RWPE2 (cell line): ENCODE measurements at places on chromosomes 2 and 18.

GRCh38 chr2:238203973-238204683, 633 bp upstream of the ILKAP start:
- no peak for DNase-seq

DNA sequence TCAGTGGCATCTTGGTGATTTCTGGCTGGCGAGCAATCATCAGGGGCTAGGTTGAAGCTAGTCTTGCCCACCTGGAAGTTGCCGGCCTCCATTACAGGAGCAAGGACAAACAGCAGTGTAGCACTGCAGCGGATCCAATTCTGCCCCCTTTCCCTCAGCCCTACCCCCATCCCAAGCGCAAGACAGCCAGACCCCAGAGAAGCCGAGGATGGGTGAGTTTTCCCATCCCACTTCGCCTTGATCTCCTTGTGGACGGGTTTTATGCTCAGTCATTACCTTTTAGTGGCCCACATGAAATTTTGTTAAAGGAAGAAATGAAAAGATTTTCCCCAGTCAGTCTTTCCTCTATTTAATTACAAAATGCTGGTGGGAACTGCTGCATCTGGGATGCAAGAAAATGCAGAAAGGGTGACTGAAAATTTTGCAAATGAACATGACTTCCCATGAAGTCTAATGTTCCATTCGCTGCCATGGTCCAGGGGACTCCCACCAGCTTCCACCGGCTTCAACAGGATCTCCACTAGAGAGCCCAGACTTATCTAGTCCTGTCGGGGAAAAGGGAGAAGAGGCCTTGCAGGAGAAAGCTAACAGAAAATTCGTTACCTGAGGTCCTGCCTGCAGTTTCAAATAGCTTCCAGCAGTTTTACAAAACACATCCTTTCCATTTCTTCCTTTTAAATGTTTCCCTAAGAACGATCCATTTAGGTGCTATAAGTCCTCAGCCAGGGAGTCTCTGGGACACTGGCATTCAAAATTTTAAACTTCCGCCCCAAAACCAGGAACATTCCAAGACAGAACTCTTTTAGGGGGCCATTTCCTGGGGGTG, 1.9 kb upstream of the HOXD9 start:
- DNase-seq = no peak

DNA sequence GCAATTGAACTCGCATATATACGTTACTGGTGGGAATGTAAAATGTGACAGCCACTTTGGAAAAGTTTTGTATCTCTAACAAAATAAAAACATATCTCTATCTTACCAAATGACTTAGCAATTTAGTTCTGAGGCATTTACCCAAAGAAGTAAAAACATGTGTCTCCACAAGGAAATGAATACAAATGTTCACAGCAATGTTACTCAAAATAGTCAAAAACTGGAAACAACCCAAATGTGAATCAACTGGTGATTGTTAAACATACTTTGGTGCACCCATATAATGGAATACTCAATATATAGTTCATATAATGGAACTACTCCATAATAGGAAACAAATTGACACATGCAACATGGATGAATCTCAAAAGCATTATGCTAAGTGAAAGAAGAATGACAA, 70.4 kb upstream of the DNER start:
- no peak for DNase-seq

- peak; percentile 64 for DNase-seq
These were observed 1.8 kb upstream of the BCL11A start for GRCh38 chr2:60555066-60555782.

DNA sequence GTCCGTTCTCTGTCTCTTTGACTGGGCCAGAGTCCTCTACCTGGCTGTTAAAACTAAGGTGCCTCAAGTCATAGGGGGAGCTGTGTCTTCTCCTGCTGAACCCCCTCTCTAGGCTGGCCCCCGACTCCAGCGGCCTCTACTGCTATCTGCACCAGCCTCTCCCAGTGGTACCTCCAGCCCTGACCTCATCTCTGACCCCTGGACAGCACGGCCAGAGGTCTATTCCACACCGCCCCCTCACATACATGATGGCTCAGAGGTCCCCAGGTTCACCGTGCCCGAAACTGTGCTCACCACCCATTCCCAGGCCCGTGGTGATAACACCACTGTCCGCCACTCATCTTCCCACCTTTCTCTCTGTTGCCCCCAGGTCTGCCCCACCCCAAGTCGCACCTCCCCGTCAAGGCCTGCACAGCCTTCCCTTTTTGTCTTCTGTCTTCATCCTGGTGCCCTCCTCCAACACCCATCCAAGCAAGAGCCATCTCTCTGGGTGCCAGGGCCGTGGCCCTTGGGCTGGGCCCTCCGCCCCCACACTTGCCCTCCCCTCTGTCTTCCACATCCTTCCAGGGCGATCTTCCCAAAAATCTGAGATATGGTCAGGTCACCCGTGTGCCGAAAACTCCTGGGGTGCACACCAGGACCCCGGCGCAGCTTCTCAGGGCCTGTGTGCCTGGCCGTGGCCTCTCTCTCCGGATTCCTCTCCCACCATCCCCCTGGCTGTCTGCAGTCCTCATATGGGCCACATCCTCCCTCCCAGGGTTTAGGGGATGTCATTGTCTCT, 134.4 kb upstream of the ID2 start:
- DNase-seq = peak; percentile 27

- DNase-seq = no peak
These were observed 775.3 kb downstream of the CPS1 start for GRCh38 chr2:211331736-211332135.

DNA sequence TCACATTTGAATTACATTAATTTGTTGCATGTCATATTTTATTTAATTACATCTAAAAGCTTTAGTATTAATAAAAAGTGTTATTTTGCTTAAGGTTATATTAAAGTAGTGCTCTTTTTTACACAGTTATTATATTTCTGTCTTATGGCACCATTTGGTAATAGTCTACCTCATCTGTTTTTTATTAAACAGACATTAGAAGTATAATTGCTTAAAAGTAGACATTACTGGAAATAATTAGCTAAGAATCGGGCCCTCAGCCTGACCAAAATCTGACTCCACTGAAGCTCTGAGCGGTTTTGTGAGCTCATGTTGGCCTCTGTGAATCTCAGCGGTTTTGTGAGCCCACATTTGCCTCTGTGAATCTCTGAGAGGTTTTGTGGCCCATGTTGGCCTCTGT, 102.5 kb upstream of the SNTG2 start:
- no peak for DNase-seq

DNA sequence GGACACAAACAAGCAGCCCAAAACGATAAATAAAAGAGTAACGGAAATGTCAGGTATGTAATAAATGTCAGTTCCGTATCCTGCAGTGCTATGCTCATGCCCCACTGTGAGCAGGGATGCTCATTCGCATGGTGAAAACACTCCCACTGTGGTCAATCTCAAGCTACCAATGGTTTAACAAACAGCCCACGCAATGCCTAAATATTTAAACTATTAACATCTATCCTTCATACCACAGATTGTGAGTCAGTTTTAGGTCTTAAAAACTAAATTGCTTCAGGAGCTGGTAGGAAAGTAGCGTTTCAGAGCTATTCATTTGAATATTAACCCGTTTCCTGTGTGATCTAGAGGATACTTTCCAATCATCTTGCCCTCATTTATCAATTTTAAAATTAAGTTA, 207.4 kb downstream of the TCF4 start:
- DNase-seq = no peak

DNA sequence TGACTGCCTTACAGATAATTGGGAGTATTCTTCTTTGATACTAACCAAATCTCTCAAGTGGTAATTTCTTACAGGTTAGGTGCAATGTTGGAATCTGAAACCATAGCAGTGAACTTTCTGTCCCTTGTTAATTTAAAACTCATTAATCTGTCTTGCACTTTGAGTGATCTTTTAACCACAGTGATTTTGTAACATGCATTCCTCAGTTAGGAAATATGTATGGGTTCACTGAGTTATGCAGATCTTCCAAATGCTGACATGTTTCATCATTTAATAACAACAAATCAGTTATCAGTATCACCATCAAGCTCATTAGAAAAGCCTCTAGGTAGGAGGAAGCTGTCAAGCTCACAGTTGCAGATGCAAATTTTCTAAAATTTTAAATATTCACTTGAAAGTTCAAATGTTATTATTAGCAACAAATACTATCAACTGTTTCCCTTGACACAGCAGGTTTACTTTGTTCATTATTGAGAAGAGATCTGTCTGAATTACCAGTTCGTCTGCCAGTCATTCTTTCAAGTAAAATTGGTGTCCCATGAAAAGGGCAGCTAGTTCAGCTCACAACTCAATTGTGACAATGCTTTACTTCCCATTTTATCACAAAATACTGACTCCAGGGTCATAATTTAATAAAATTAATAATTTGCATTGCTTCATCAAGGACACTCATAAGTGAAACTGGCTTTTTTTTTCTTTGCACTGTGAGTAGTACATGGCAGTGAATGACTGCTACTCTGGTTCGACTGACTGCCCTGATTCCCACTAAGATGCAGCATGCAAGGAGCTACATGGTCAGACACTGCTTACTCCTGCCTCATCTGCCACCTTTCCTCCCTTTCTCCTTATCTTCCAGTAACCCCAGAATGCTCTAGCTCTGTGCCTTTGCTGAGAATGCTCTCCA, 31.6 kb downstream of the SUCLG1 start:
- DNase-seq = no peak

DNA sequence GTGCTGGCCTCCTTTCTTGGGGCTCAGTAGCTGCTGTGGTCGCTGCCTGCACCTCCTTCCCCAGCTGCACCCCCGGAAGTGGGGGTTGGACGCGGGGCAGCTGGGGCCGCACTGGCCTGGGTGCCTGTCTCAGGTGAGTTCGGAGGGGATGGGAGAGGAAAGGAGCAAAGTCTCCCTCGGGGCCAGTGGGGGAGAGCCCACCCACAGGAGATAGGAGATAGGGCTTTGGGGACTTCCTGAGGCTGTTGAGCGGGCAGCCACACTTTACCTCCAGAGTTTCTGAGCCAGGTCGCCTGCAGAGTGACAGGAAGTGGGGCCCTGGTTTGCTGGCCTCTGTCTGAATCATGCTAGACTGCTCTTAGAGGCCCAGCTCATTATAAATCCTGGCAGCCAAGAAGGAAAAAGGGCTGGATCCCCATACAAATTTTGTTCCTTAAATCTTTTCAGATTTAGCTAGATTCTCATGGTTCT, 8.1 kb downstream of the MBP start:
- DNase-seq = no peak

- no peak for DNase-seq
These were observed 22.8 kb upstream of the DAW1 start for GRCh38 chr2:227848586-227848985.

GRCh38 chr2:207670887-207671286, 40.6 kb upstream of the CCNYL1 start:
- DNase-seq = no peak

GRCh38 chr2:101282980-101283379, 25.5 kb downstream of the RNF149 start:
- no peak for DNase-seq

DNA sequence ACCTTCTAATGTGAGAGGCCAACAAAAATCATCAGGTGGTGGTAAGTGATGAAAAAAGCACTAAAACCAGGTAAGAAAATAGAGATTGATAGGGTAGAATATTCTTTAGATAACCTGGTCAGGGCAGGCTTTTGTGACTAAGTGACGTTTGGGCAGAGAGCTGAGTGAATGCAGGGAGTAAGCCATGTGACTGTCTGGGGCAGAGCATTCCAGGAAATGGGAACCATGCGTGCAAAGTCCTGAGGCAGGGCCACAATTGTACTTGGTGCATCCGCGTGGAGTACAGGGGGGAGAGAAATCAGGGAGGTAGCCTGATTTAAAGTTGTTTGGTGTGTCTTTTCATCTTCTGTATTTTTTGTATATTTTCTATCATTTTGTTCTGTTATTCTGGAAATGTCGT, 102.5 kb downstream of the LYPD6B start:
- DNase-seq = no peak

- no peak for DNase-seq
These were observed 2.1 kb downstream of the FZD5 start for GRCh38 chr2:207767461-207768167.

DNA sequence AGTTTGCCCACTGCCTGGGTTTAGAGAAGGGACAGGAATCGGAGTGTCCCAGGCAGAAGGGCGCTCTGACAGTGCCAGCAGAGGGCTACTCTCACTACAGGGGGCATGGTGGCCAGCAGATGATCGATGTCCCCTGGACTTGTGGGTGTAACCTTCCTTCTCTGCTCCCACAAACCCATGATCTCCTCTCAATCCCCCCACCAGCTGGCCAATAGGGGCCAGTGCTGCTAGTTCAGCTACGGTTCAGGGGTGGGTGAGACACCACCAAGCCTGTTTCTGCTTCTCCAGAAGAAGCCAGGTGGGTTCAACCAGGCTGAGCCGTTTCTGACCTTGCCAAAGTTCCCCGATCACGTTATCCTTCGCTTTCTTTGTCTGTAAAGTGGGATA, 1.3 kb downstream of the NPPC start:
- no peak for DNase-seq

DNA sequence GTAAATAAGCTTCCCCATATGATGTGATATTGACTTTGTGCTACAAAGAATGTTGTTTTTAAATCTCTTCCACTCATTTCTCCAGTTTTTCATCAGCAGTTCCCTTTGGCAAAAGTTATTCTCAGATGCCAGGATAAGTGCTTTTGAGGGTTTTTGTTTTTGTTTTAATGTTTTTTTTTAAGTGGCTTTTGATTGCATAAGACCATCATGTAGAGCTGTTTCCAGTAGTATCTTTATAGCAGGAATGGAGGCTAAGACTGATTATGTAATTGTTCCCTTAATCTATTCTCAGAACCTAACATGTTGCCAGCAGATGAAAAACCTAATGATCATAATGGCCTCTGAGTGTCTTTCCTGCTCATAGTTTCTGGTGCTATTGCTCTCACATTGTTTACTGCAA, 77.9 kb downstream of the CABLES1 start:
- no peak for DNase-seq

GRCh38 chr18:65279668-65280305, 471.0 kb upstream of the CDH7 start:
- DNase-seq = no peak

DNA sequence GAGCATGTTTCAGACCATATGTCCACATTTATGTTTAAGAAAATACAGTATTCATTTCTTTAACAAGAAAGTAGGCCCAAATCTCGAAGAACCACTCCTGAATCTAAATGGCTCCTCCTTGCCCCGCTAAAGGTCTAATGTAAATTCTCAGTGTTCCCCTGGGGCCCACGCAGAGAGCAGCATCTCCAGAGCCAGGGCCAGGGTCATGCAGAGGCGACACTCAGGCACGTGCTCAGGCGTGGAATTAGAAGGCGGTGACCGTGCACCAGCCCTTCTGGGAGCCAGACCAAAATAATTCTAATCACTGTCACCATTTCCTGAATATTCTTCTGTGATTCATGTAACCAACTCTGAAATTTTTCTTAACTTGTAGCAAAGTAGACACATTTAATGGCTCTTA, 68.3 kb upstream of the MYT1L start:
- DNase-seq = no peak
